ENCODE measurements at places on chromosomes 5 and 9.

DNA sequence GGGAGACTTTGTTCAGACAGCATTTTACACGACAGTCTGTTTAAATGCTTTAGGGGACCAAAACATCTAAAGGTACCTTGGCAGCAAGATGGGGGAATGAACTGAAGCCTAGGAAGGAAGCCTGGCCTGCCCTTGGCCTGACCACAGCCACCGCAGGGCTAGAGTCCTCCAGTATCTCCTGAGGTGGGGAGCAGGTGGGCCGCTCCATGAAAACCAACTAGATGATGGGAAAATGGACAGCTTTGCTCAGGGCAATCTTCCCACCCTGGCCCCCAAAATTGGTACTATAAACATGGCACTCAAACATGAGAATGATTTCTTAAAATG, 153.3 kb downstream of the AUH start:
- H3K27me3 ChIP-seq, result no peaks in the 10 kb centered on the region
- peak overlapping the region; percentile 94 for H3K27ac ChIP-seq
- DNase-seq, result no peak
- peak overlapping the region; percentile 64 for H3K4me3 ChIP-seq

DNA sequence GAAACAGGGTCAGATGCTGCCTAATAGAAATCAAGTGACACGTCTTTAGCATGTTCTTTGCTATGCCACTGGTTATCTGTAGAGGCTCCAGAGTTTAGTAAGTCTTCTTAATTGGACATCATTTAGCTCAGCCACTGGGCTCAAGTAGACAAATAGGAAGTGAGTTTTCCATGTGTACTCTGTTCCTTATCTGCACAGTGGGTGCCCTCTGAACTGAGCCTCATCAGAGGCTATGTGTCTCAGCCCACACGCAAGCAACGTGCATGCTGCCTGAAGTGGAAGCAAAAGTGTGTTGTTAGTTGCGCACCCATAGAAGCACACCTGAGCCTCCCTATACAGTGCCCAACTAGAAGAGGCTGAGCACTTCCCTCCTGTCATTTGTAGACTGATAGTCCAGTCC, 134.7 kb downstream of the SEMA5A start:
- no peaks in the 10 kb centered on the region for H3K27me3 ChIP-seq
- no peaks in the 10 kb centered on the region for H3K4me1 ChIP-seq
- no peaks in the 10 kb centered on the region for H3K36me3 ChIP-seq
- no peak overlapping the region for H3K4me3 ChIP-seq

DNA sequence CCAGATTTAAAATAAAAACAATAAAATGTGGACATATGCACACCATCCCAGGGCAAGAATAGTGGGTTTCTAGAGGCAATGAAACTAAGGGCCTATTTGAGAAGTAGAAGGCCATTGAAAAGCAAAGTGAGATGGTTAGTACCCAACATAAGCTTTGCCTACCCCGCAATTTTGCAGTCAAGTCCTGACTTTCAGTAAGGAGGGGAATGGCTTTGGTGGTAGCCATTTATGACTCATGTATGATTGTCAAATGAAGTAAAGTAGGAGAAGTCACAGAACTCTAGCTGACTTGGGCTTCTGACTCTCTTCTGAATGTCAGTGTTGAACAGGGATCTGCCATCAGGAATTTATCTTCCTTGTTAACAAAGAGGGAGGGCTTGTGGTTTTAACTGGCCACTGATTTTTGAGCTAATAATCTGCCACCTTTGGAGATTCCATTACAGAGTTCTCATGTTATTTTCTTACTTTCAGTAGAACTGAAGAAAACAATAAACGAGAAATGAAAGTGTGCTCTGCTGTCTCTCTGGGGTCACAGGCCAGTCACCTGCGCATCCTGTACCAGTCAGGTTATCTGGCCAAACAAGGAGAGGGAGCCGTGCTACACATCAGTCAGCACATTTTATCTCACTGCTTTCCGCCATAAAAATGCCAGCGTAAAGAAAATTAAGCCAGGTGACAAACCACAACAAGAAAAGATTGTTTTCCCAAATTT, 14.3 kb upstream of the SNCAIP start:
- H3K4me1 ChIP-seq, result no peaks in the 10 kb centered on the region
- no peak for DNase-seq
- peaks cover 4% of the 10 kb centered on the region for H3K27me3 ChIP-seq
- no peak overlapping the region for H3K27ac ChIP-seq
- no peaks in the 10 kb centered on the region for H3K36me3 ChIP-seq

DNA sequence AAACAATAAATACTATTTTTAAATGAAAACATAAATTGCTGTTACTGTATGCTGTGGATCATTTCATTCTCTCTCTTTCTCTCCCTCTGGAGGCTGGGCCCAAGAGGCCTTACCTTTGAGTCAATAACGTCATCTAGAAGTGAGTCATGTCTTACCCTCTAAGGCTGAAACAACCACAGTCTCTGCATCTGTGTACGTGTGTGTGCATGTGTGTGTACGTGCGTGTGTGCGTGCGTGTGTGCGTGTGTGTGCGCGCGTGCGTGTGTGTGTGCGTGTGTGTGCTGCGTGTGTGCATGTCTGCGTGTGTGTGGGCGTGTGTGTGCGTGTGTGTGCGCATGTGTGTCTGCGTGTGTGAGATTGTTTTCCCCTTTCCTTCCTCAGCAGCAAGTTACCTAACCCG, 13.6 kb upstream of the IL17B start:
- H3K27me3 ChIP-seq, result no peaks in the 10 kb centered on the region
- H3K36me3 ChIP-seq, result no peaks in the 10 kb centered on the region
- H3K4me1 ChIP-seq, result no peaks in the 10 kb centered on the region
- no peak for DNase-seq

Measured in activated naive CD8-positive, alpha-beta T cell treated with anti-CD3 and anti-CD28 coated beads, Interleukin-2, amount 50 U/mL, for 24 hours (primary cell).